ENCODE measurements at places on chromosomes 12 and 14.

DNA sequence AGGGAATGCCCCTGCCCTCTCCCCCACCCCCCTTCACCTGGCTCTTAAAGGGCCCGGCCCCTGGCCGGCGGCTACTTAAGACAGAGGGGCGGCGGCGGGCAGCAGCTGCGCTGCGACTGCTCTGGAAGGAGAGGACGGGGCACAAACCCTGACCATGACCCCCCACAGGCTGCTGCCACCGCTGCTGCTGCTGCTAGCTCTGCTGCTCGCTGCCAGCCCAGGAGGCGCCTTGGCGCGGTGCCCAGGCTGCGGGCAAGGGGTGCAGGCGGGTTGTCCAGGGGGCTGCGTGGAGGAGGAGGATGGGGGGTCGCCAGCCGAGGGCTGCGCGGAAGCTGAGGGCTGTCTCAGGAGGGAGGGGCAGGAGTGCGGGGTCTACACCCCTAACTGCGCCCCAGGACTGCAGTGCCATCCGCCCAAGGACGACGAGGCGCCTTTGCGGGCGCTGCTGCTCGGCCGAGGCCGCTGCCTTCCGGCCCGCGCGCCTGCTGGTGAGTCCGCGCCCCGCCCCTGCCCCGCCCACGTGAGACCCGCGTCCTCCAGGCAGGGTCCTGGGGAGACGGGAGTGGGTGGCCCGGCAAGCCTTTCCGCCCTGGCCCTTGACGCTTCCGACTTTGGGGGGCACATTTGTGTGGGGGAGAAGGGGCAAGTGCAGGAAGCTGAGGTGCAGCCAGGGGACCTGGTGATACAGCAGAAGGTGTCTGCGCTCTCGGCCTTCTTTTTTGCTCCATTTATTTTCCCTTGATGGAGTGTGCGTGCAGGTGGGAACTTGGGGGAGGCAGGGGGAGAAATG, at the start of gene IGFBP6:
Gene IGFBP6, plus strand, starts transcription at position 104 of the 790 bp plus-strand sequence. Its CDS starts 51 bp downstream, at position 155.
- no peak for DNase-seq

- no peak for DNase-seq
These were observed 129.3 kb upstream of the AMIGO2 start for GRCh38 chr12:47209014-47209413.

GRCh38 chr12:3772380-3772779, 19.5 kb upstream of the CRACR2A start:
- peak; percentile 35 for DNase-seq

GRCh38 chr14:32508281-32508680, 179.2 kb downstream of the AKAP6 start:
- no peak for DNase-seq

DNA sequence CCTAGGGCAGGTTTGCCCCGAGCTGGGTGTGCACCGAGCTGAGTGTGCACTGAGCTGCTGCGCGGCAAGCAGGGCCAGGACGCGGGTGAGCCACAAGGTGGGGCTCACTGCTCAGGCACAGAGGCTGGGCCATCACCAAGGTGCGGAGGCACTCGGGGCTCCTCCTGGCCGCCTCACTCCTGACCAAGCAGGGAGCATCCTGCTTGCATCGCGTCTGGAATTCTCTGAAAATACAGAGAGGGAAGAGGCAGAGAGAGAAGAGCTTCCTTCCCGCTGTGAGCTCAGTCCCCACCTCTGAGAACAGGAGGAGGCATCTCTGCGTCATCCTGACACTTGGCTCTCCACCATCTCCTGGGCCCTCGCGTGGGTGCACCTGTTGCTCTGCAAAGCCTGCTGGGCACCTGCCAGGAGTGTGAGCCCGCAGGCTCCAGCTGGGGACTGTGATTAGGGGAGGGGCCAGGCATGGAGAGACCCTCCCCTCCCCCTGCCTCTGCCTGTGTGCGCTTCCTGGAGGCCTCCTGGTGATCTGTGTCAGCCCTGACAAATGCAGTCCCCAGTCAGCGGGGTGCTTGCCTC, 116.3 kb downstream of the GLT1D1 start:
- DNase-seq, result no peak

DNA sequence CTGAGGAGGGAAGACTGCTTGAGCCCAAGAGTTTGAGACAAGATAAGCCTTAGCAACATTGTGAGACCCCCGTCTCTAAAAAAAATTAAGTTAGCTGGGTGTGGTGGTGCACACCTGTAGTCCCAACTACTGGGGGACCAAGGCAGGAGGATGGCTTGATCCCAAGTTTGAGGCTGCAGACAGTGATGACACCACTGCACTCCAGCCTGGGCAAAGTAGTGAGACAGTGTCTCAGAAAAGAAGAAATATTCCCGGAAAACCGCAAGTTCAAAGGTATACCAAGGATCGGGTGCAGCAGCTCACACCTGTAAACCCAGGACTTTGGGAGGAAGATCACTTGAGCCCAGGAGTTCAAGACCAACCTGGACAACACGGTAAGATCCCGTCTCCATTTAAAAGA, 5.8 kb downstream of the PTGES3 start:
- DNase-seq, result no peak

DNA sequence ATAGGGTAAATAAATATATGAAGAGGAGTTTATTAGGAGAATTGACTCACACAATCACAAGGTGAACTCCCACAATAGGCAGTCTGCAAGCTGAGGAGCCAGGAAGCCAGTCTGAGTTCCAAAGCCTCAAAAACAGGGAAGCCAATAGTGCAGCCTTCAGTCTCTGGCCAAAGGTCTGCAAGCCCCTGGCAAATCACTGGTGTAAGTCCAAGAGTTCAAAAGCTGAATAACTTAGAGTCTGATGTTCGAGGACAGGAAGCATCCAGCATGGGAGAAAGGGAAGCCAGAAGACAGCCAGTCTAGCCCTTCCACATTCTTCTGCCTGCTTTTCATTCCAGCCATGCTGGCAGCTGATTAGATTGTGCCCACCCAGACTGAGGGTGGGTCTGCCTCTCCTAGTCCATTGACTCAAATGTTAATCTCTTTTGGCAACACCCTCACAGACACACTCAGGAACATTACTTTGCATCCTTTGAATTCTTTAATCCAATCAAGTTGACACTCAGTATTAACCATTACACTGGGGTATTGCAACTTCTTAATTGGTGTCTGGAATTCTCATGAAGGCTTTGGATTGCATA, 736.5 kb upstream of the LMO3 start:
- DNase-seq, result no peak

- no peak for DNase-seq
These were observed 16.3 kb downstream of the GXYLT1 start for GRCh38 chr12:42128327-42128726.

DNA sequence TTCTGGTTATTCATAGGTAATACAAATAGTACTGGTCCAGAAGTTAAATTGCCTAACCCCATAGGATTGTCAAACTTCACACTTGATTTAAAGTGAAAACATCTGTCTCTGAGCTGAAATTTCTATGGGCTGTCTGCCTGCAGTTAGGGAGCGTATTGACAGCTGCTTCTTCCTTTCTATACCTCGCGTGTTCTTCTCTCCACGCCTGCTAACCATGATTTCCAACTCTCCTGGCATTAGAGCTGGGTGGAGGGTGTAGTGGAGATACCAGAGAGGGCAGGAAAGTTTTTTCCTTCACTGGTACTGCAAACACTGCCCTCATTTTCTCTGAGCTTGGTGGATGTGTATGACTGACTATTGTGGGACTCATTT, 429.0 kb upstream of the FBXO33 start:
- DNase-seq, result no peak

- no peak for DNase-seq
These were observed 24.3 kb downstream of the RTL1 start for GRCh38 chr14:100879194-100879593.

GRCh38 chr14:68215629-68216028, 396.1 kb downstream of the RAD51B start:
- no peak for DNase-seq

GRCh38 chr12:53118751-53119300, 15.5 kb downstream of the SOAT2 start:
- no peak for DNase-seq

DNA sequence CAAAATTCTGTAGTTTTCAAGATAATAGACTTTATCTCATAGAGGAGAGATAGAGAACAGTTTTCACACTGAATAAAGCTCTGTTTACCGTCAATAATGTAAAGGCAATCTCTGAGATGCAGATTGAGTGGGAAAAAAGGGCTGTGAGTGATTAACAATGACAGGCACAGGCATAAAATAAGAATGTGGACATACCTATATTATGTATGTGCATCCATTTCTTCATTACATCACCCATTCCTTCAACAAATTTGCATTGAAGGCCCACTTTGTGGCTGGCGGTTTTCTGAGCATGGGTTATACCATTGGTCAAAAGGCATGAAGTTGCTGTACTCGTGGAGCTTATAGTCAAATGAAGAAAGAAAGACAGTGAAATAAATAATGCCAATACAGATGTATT, 1431.0 kb downstream of the AACS start:
- no peak for DNase-seq

- no peak for DNase-seq
These were observed 190.4 kb upstream of the FAR2 start for GRCh38 chr12:28958553-28959195.

GRCh38 chr12:111226680-111227079, 142.2 kb downstream of the PHETA1 start:
- no peak for DNase-seq

DNA sequence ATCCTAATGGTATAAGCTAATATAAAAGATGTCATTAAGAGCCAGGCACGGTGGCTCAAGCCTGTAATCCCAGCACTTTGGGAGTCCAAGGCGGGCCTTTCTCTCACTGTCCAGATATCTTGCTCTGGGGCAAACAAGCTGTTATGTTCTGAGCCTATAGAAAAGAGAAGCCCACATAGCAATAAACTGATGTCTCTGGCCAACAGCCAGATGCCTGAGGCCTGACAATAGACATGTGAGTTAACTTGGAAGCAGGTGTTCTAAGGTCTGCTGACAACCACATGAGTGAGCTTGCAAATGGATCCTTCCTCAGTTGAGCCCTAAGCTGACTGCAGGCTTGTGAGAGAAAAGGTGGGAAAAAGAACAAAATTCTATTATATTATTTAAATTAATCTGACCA, 25.0 kb downstream of the YAF2 start:
- no peak for DNase-seq

- no peak for DNase-seq
These were observed 298.6 kb downstream of the AKAP6 start for GRCh38 chr14:32627545-32628298.

DNA sequence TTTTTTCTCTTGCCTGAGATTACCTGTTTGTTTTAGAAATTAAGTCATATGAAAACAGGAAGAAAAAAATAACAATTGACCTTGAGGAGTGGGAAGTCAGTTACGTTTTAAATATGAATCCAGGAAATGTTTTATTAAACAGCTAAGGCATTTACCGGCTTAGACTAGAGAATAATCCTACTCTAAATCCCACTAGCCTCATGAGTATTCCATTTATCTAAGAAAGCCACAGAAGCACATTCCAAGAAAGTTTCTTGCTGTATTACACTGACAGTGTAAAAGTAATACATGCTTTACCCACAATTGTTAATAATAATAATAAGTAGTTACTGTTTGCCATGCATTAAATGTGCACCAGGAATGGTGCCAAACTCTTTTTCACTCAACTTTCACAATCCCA, 90.9 kb downstream of the BMP4 start:
- no peak for DNase-seq

DNA sequence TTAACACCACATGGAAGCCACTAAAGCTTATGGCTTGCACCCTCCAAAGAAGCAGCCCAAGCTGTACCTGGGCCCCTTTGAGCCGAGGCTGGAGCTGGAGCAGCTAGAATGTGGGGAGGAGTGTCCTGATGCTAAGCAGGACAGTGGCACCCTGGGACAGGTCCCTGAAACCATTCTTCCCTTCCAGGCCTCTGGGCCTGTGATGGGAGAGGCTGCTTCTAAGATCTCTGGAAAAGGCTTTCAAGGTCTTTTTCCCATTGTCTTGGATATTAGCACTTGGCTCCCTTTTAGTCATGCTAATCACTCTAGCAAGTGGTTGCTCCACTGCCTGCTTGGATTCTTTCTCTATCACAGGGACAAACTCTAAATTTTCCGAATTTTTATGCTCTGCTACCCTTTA, 40.9 kb downstream of the OSBPL8 start:
- DNase-seq, result no peak

- no peak for DNase-seq
These were observed 698.8 kb upstream of the LMO3 start for GRCh38 chr12:17304503-17305347.

GRCh38 chr14:67514650-67515385, 18.3 kb upstream of the PLEKHH1 start:
- DNase-seq, result no peak

DNA sequence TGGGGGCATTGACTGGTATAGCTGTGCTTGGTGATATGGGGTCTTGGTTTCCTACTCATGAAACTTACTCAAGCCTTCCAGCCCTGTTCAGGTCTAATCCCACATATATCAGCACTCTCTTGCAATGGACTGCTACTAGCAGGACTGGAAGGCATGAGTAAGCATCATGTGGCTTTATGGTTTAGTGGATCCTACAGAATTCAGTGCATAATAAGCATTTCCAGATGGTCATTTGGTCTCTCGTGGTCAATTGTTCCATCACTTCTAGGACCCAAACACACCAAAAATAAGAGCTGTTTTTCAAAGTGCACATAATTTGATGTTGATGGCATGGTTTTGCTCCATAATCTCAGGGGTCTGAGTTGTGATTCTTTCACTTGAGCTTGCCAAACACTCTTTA, 114.4 kb downstream of the LMNTD1 start:
- DNase-seq, result no peak

DNA sequence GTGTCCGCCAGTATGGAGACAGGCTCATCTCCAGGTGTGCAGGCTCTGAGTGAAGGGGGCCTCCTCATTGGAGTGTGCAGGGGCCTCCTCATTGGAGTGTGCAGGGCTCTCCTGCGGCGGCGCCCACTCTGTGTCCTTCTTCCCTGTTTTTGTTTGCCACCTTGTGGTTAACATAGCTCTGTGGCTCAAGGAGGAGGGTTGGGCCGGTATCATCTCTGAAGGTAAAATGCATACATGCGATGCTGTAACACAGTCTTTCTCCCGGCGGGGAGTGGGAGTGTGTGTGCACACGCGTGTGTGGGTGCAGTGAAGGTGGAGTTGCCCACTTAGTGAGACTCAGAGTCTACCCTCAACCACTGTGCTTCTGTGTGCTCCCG, 429.4 kb downstream of the ZFP36L1 start:
- DNase-seq, result no peak

DNA sequence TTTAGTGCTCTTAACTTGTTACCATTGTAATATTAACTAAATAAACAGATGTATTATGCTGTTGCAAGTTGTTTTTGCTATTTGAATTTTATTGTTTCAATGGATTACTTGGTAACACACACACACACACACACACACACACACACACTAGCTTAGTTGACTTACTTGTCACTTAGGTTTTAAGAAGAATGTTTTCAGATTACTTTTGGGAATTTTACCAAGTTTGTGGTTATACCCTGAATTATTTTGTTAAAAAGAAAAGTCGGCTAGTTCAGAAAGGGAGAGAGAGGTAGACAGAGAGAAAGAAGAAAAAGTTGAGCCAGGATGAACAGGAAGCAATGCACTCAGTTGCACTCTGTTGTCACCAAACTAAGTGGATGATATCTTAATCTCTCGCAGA, 5.3 kb downstream of the SSTR1 start:
- no peak for DNase-seq

GRCh38 chr12:2624543-2625288, 170.1 kb upstream of the FKBP4 start:
- peak; percentile 10 for DNase-seq

GRCh38 chr12:107912421-107913004, 138.0 kb downstream of the ASCL4 start:
- DNase-seq, result peak; percentile 48

- no peak for DNase-seq
These were observed 52.9 kb downstream of the GPATCH2L start for GRCh38 chr14:76204461-76205230.

- no peak for DNase-seq
These were observed 72.9 kb upstream of the FRMD6 start for GRCh38 chr14:51578853-51579252.

GRCh38 chr14:39265806-39266524, 32.2 kb downstream of the MIA2 start:
- DNase-seq, result no peak
